AG10803 (cell line): ENCODE measurements at places on chromosomes 4 and X.
A peak's percentile ranks its signal among the peaks of the same experiment; 100 is the strongest.

GRCh38 chr4:53889326-53890055 is 174.9 kb downstream of the CHIC2 start:
- no peak for DNase-seq

- DNase-seq = no peak
Observed at GRCh38 chrX:77786365-77786680, 307 bp upstream of the ATRX start.

DNA sequence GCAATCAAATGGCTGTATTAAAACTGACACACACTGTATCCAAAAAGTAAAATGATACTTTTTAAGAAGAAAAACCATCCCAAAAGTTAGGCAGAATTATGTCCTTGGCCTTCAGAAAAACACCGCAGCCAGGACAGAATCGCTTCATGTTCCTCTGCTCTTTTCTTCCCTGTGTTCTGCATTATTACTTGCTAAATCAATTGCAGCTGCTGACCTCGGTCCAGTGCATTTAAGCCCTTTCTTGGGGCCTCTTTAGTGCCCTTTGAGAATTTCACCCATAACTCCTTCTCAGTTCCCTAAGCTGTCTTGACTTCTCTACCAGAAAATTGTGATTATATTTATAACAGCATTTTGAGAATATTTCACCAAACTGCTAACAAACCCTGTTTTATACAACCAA is 696.9 kb downstream of the PCDH7 start:
- DNase-seq = no peak

GRCh38 chr4:26531491-26532116 is 41.3 kb upstream of the CCKAR start:
- no peak for DNase-seq

DNA sequence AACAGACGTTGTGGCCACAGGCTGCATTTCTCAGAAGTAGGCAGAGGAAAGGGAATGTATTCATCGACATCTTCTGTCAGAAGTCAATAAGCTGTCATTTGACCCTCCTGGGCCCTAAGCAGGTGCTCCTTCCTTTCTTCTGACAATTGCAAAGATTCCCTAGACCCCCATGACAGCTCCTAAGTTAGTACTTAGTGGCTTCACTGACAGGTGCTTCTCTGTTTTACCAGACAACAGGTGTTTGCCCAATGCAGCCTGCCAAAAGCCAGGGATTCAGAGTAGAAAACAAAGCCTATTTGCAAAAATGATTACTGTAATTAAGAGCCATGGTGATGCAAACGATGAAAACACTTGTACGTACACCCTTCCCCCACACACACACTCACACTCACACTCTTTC is 7.5 kb upstream of the FGF5 start:
- no peak for DNase-seq

- no peak for DNase-seq
Observed at GRCh38 chrX:64885850-64886249, 90.4 kb downstream of the ZC4H2 start.

DNA sequence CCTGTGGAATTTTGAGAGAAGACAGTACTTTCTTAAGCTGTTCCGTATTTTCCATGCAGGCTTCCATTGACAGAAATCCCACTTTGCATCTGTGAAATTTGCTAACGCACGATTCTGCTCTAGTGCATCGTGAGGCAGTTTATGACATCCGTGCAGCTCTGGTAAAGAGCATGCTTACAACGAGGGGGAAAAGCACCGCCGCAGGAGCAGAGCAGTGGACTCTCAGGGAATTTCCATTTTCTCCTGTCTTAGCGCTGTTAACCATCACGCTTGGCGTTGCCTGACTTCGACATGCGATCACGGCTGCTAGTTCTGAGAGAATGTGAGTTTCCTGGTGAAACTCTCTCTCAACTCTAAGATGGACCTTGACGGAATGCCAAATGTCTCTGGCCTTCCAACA is 43.9 kb downstream of the DCTD start:
- DNase-seq = no peak

DNA sequence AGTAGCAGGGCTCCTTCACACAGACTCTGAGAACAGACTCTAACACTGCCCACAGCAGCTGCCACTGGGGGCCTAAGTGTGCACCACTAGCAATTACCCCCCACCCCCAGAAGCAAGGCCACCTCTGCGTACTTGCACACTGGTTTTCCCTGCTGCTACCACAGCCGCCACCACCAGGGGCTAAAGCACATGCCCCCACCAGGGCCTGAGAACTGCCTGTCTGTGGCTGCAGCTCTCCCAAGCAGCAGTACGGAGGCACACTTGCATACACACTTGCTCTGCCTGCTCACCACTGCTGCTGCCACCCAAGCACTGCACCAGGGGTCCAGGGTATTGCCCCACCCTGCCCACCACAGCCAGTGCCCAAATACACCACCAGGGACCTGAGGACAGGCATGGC is 59.6 kb downstream of the SCML2 start:
- no peak for DNase-seq

GRCh38 chr4:55269995-55270394 is 76.0 kb upstream of the SRD5A3 start:
- DNase-seq = no peak

DNA sequence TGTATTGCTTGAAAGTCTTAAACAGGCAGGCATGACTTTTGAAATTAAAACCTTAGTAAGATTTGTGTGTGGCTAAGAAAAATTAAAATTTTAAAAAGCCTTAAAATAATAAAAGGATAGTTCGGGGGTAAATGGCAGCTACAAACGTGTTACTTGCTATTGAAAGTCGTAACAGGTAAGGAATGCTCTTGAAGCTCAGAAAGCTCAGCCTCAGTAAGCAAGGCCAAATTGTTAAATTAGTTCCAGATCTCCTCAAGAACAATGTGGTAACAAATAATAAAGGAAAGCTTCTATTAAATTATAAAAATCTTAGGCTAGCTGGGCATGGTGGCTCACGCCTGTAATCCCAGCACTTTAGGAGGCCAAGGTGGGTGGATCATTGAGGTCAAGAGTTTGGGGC is 25.5 kb downstream of the PRMT9 start:
- peak; percentile 50 for DNase-seq
